ENCODE measurements at places on chromosomes 5 and 9.

- DNase-seq: no peak
Measured at GRCh38 chr5:180330810-180331646, 22.1 kb downstream of the GFPT2 start.

GRCh38 chr9:115548609-115549260 lies 430.8 kb upstream of the TNC start:
- DNase-seq: no peak

DNA sequence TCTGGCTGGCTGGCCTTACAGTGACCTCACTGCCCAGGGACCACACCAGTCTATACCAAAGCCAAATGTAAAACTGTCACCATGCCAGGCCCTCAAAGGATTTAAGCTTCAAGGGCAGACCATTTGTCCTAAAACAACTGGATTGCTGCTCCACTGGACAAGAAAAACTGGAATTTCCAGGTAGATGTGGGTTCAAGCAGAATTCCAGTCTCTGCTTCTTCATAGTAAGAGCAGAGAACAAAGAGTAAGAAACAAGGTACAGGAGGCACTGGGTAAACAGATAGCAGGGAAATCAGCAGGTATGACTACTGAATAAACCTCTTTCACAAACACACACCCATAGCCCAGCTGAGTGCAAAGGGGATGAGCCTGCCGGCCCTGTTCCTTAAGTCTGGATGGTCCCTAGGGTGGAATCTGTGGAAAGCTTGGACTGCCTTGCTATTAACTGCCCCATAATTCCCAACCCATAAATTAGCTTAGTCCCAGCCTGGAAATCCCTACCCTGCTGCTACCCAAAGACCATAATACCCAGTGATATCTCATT lies 5.5 kb downstream of the B4GALT1 start:
- DNase-seq: no peak

DNA sequence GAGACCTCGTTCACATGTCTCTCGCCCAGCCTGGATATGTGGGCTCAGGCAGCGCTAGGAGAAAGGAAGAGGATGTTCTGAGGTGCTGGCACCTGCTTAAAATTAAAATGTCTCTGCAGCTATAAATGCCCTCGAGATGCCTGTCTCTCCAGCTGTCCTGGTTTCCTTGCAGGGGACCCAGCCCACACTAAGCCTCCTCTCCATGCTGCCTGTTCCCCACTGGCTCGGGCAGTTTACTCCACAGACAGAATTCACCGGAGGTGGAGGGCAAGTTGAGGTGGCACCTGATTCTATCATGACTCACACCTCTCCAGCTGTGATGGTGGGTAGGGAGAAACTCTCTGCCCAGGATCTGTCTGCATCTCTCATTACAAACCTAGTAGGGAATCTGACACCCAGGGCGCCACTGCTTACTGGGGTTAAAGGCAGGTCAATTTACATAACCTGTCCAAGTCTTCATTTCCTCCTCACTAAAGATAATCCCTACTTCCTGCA lies 420.9 kb downstream of the SPOCK1 start:
- no peak for DNase-seq

- no peak for DNase-seq
Measured at GRCh38 chr5:76240336-76240735, 157.2 kb downstream of the SV2C start.

DNA sequence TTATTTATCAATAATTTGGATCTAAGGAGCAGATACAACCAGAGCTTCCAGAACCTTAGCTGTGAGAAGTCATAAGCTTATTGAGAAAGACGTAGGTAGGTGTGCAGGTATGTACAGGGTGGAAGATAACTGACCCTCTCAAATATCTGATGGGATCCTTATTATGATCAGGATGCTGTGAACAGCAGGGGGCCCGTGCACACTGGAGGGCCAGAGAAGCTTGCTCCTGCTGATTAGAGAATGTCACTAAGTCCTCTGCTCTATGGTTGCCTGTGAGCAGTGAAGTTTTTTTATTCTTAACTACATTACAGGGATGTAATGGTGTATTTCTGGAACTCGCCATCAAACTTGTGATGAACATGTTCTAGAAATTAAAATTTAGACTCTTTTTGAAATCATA lies 108.9 kb upstream of the POU5F2 start:
- no peak for DNase-seq

- DNase-seq: no peak
Measured at GRCh38 chr5:74446725-74447241, 193.7 kb downstream of the ENC1 start.

DNA sequence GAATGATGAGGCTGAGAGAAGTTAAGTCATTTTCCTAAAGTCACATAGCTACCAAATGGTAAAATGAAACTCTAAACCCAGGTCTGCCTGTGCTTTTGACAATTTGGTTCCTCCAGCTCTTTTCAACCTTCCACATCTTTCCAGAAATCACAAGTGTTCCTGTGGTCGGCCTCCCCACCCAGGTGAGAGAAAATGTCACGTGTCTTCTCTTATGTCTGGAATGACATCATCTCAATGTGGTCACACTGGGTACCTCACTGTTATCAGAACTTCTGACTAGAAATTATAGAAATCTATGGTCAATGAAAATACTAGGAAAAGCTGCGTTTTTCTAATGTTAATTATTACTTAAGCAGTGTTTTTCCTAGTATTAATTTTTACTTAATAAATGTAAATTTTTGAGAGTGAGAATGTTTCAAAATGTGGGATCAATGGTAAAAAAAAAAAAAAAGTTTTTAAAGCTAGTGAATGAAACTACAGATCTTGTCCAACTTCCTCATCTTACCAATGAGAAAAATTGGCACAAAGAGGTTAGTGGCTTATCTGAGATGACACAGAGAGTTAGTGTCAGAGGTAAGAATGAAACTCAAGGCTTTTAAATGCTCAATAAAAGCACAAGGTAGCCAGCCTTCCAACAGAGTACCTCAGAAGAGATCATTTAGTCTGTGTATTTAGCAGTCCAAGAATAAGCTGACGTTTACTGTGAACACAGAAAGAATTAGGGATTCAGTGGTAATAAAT lies 228.7 kb upstream of the NR4A3 start:
- no peak for DNase-seq

DNA sequence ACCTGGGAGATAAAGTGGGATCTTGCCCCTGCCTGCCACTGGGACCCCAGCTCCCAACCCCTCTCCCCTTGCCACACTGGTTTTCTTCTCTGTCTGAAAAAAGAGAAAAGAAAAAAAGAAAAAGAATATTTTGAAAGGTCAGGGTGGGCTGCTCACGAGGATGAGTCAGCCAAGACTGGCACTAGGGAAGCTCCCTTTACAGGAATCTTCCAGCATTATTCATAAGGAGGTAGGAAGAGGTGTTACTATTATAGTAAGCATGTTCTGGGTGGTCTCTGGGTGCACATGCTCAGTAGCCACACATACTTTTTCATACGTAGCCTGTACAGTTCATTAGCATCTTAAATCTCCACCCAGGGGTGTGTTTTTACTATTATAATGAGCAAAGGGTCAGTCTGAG lies 46.8 kb upstream of the HAND1 start:
- no peak for DNase-seq

DNA sequence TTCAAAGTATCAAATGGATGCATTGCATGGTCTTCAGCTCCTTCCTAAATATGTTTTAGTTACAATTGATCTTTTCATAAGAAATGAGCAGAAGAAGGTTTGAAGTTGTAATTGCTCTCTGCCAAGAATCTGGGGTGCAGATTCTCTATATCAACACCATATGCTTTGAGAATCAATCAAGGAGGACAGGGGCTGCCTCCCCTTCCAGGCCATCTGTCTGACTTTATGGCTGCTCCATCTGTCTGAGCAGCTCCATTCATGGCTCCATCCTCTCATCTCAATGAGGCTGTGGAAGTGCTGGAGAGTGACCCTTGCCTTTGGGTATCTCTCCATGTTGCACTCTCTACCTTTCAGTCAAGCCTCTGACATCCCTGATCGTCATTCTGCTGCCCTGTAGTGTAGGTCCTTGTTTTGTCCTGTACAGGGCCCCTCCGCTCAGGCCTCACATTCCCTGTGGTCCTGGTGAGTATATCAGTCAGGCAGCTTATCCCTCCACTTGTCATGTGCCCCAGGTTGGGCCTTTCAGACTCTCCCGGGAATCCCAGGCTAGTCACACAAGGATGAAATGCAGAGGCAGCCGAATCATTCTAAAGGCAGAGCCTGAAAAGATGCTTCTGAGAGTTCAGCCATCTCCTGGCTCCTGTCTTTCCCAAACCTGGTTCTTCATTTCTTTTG lies 14.0 kb upstream of the SV2C start:
- DNase-seq: no peak

DNA sequence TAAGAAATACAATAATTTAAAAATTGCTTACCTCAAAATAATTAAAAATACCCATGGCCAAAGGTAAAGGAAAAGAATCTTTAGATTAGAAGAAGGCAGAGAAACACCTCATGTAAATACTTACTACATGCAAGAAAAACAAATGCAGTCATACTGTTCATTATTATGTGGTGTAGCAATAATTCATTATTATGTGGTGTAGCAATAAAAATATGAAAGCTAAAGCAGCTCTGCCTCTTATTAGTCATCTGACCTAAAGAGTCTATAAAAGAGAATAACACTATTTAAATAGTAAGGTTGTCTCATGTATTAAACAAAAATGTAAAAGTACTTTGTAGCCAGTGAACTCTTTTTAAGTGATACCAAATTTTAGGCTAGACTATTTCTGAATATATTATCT lies 6.6 kb downstream of the DTWD2 start:
- no peak for DNase-seq

DNA sequence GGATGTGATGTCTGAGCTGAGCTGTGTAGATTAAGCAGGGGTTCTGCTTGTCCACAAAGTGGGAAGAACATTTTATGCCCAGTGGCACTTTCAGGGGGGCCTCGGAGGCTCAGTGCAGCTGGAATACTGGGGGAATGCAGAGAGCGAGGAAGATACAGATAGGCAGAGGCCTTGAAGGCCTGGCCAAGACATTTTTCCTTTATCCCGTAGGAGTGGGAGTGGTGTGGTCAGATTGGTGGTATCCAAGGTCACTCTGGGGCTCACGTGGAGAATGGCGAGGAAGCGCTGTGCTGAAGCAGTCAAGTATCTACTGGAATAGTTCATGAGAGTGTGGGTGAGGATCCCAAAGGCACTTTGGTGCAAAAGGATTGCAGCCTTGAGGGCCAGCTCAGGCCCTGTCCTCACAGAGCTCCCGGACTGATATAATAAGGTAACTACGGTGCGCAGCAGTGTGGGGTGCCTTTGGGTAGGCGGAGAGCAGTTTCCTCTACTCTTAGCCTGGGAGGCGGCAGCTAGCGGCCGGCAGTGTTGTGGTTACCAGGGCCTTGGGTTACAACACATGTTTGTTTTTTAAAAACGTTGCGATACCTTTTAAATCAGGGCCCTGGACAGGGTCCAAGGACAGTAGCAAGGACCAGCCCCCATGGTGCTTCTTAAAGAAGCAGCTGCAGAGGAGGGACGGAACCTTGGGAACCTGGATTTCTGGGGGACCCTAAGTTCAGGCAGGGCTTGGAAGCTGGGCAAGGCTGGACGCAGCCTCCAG lies 10.8 kb upstream of the CCDC69 start:
- DNase-seq: no peak

DNA sequence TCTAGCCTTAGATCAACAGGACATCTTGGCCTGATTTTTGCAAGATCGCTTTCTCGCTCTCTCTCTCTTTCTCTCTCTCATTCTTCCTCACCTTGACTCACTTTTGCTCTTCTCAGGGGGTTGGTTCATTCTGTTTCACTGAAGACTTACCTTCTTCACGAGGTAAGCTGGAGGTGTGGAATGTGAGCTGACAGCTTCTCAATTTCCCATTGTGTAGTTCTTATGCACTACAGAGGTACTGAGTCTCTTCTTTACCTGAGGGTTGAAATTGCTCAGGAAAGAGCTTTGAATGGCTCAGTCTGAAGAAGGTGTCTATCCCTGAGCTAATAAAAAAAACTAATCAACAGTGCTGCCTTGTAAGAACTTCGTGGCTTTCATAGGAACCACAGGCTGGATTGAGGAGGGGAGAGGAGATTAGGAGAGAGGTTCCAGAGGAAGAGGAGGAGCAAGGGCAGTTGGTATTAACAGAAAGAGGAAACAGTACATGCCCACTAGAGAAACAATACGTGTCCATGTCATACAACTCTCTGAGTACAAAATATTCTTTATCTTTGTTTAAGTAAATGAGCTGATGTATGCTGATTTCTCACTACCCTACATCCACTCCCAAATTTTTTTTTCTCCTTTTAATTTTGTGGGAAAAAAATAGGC lies 192.2 kb downstream of the TMEM167A start:
- no peak for DNase-seq

DNA sequence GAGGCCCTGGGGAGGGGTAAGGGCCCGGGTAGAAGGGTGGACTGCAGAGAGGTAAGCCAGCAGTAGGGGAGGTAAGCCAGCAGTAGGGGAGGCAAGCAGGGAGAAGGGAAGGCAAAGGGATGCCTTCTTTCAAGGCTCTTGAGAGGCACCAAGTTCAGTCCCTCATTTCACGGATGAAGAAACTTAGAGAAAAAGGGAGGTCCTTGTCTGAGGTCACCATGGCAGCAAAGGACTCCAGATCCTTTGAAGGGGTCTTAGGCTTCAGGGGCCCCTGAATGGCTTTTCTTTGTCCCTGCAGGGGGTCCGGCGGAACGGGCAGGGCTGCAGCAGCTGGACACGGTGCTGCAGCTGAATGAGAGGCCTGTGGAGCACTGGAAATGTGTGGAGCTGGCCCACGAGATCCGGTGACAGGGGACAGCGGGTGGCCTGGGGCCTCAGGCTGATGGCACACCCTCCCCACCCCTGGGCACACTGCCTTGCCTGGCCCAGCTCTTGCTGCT lies 42.6 kb downstream of the RGS3 start:
- DNase-seq: no peak

GRCh38 chr5:169433221-169433651 lies 132.3 kb upstream of the SLIT3 start:
- DNase-seq: no peak

- DNase-seq: no peak
Measured at GRCh38 chr5:58629271-58630159, 46.6 kb downstream of the RAB3C start.

DNA sequence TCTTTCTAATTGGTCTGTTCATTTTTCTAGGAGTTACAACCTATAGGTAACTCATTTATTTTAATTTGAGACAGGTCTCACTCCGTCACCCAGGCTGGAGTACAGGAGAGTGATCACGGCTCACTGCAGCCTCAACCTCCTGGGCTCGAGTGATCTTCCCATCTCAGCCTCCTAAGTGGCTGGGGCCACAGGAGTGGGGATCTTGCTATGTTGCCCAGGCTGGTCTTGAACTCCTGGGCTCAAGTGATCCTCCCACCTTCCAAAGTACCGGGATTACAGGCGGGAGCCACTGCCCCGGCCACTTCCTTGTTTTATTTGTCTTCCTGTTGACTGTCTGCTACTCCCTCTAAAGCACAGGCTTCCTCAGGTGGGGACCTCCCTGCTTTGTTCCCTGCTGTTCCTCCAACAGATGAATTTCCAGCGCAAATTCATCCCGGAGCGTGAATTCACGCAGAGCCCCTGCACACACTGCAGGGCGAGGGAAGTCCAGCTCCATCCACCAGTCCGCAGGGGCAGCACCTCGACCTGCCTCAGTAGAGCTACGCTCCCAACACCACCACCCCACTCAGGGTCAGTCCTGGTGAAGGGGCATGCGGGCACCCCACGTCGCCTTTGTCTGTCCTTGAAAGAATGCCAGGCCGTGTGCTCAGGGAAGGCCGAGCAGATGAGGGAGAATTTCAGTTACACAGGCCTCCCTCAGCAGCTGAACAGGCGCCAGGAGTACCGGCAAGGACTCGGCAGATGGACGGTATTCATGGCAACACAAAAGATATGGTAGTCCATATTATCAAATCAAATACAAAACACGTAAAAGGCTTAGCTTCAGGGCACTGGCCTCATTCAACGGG lies 6.3 kb downstream of the QSOX2 start:
- no peak for DNase-seq

Measured in stimulated activated CD8-positive, alpha-beta memory T cell treated with anti-CD3 and anti-CD28 coated beads, Interleukin-15, amount 100 ng/mL, for 48 hours (primary cell).